Left ventricle myocardium superior (tissue), 1 donor: ENCODE measurements at places on chromosomes 2 and 18.

DNA sequence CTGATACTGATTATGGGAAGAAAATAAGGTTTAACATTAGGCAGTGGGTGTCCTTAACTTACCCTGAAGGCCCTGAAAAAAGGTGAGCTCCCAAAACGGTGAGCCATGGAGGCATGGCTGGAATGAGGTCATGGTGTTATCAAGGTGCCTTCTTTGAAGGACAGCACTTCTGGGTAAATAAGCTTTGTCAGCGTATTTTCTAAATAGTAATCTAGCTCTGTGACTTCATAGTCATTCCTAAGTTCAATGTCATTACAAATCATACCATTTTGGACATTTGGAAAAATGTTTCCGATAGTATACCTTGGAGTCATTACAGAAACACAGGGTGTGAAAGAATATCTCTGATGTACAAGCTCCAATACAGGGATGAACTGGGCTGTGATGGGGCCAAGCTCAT, 35.2 kb upstream of the CNGA3 start:
- DNase-seq: no peak

DNA sequence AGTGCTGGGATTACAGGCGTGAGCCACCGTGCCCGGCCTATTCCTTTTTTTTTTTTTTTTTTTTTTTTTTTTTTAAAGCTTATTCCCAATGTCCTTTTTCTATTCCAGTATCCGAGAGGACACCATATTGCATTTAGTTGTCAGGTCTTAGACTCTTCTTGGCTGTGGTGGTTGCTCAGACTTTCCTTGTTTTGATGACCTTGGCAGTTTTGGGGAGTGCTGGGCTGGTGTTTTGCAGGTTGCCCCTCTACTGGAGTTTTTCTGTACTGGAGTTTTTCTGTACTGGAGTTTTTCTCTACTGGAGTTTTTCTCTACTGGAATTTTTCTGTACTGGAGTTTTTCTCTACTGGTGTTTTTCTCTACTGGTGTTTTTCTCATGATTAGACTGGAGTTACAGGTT, 149.2 kb downstream of the TANC1 start:
- DNase-seq: no peak

DNA sequence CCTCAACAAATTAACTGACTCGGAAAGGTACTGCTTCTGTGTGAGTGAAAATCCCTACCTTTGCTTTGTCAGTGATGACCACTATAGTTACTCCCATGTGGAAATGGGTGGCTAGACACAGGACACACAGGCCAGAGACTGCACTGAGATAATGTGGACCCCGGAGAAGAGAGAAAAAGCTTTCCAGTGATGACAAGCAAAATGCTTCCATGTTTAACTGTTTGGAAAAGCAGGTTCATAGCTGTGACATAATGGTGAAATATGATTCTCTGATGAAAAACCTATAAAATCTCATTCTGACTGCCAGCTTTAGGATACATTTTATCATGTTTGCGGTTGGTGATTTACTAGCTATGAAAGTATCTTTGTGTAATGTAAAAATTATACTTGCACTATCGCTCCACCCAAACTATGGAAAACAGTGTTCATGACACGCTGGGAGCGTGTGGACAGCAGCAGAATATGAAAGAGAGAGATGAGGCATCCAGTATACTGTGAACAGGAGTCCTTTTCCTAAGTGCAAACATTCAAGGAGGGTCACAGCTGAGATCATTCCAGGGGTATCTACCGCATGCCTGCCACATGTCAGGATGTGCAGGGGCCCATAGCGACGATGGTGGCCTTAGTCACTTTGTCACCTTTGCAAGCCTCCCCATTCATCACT, 782.7 kb upstream of the SOX11 start:
- DNase-seq: no peak

GRCh38 chr2:171726847-171727450, 39.7 kb downstream of the DYNC1I2 start:
- no peak for DNase-seq

DNA sequence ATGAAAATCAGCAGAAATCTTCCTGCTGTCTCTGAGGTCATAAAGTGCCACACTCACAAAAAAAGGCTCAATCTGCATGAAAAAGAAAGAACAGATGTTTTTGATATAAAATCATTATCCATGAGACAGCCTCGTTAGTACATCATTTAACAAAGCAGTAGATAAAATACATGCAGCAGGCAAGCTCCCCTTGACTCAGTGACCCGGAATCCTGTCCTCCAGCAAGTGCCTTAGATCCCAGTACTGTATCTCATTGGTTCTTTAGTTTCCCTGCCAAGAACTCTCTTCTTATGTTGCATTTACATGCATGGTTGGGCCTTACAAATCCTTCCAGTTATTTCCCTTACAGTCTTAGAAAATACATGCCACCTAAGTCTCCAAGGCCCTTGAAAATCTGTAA, 148.9 kb upstream of the CCDC195 start:
- DNase-seq: no peak

- no peak for DNase-seq
These were observed 23.5 kb downstream of the ELP2 start for GRCh38 chr18:36153203-36153602.

- DNase-seq: no peak
These were observed 1.5 kb downstream of the IL1B start for GRCh38 chr2:112835061-112835501.
